ENCODE measurements at places on chromosomes 5 and 9. TPM values are rescaled to one million over a fixed set of nuclear protein-coding genes. Genes with fewer than 3 reads are reported as not detected.

- DNase-seq = no peak
Observed at GRCh38 chr5:59616413-59616812, 277.1 kb downstream of the PDE4D start.

- no peak for DNase-seq
Observed at GRCh38 chr5:170783498-170784247, at the start of gene GABRP. TSS of gene GABRP (plus strand) at chr5:170783725. CDS start at chr5:170788616, 4,891 bp downstream.

DNA sequence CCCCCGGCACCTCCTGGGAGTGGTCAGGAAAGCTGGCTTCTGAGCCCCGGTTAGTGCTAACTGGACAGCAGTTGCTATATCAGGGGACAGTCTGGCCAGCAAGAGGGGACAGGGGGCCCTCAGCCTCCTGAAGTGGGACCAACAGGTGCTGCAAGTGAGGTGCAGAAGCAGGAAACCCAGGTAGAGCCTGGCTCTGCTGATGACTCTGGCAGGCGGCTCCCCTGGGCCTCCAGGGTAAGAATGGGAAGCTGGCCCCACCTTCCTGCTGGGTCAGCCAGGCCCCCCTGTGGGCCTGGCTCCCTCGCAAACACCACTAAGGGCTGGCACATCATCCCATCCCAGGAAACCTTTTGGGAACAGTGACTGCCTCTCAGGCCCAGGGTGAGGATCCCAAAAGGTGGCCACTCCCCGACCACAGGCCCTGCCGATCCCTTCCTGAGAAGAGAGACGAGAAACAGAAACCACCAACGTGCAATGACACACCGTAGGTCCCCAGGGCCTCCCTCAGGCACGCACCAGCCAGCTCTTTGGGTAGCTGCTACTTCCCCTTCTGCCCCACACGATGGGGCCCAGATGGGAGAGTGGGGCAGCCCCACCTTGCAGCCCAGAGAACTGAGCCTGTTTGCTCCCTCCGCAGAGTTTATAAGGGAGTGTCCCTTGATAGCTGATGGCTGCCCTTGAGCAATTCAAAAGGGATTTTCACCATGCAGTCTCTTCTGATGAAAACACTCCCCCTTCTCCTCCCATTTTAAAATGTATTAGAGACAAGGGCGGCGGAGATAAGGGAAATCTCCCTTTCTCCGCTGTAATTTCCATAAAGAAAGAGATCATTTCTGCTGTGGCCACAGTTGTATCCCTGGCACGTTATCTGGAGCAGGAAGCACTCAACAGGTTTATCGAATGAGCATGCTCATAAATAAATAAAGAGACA lies 76.8 kb downstream of the STK10 start:
- DNase-seq = peak; percentile 66

PCDHB5 gene
- 0.31 TPM for total RNA-seq
